ENCODE measurements at places on chromosomes 16 and 17.

DNA sequence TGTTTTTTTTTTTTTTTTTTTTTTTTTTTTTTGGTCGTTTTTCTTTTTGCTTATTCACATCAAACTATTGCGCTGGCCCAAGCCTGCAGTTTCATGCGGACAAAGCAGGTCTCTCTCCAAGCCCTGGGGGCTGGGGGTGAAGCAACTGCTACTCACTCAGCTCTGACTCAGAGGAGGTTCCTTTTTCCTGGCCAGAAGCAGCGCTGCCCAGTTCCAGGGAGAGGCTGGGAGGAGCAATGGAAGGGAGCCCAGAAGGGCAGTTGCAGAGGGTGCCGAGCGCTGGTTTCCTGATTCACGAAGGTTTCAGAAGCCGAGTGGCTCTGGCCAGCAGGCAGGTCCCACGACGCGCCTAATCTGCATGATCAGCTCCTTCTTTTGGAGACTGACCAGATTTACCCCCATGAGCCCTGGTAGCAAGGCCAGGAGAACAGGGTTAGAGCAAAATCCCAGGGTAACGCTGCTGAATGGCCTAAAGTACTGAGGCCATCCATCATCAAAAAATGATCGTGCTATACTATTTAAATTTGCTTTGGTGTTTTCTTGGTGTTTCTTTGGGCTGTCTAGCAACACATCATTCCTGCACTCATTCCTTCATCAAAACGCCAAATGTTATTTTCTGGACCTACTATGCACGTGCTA lies 144.7 kb upstream of the SOX9 start:
- peak; percentile 90 for DNase-seq

GRCh38 chr17:44241106-44241624 lies 21.7 kb upstream of the UBTF start:
- DNase-seq: no peak

DNA sequence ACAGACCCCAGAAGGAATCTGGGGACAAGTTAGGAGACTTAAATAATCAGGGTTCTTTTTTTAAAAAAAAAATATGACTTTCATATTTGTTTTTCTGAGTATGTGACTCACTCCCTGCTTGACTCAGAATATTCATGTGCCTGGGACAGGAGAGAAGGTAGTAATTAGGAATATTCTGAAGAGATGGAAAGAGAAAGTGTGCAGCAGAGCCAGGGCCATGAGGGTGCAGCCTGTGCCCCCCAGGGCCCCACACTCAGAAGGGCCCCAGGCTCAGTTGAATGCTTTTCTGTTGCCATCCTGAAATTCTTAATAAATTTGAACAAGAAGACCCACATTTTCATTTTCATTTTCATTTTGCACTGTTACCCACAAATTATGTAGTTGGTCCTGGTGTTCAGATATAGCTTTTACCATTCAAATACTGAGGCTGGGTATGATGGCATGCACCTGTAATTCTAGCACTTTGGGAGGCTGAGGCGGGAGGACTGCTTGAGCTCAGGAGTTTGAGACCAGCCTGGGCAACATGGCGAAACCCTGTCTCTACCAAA lies 11.5 kb upstream of the LONP2 start:
- no peak for DNase-seq

DNA sequence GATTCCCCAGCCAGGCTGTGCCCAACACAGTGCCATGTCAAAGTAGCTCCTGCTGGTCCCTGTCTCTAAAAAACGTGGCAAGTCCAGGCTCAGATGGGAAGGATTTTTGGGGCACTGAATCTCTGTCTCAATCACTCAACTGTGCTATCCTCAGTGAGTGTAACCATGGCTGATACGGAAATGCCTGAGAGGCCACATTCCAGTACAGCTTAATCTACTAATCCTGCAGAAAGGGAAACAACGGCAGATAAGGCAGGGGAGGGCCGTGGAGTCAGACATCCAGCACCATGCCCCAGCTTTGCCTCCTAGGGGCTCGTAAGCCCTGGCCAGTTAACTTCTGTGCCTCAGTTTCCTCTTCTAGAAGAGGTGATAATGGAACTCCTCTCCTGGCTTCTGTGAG lies 251.7 kb downstream of the CPPED1 start:
- no peak for DNase-seq

DNA sequence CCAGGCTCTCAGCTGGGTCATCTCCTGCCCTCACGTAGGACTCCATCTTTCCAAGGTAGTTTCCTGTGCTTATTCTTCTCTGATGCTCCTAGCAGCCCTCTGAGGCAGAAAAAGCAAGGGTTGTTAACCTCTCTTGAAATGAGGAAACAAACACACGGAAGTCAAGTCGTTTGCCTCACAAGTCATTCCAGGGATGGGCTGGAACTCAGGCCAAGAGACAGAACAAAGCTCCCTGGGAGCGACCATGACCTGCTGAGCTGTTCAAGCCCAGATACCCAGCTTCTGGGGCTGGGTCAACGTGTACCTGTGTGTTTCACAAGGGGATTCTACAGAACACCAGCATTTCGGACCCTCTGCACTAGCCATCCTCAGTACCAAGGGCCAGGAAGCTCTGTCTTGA lies 28.1 kb downstream of the SRL start:
- no peak for DNase-seq

GRCh38 chr16:66988197-66988788 lies at the start of gene CES4A:
Gene CES4A (plus strand): TSS chr16:66988589. CDS start chr16:66988773, 184 bp downstream.
- no peak for DNase-seq

- DNase-seq: no peak
Measured at GRCh38 chr16:8727857-8728618, 53.6 kb downstream of the ABAT start.

GRCh38 chr16:13956635-13957196 lies 36.8 kb downstream of the ERCC4 start:
- no peak for DNase-seq

GRCh38 chr16:64975821-64976220 lies 146.0 kb downstream of the CDH11 start:
- DNase-seq: no peak

GRCh38 chr17:21418446-21419298 lies 42.5 kb downstream of the KCNJ12 start:
- DNase-seq: no peak

DNA sequence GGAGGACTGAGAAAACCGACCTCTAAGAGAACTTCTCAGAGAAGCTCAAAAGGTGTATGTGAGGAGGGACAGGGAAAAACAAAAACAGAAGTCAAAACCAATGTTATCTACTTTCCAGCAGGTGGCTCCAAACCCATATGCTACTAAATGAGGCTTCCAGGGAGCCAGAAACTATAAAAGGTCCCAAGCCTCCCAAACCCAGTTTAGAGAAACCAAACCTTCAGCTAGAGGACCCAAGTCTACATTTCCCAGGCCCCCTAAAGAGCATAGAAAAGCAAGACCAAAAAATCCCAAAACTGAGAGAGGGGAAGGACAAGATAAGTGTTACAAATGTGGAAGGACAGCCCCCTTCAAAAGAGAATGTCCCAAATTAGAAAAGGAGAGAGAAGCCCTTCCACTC lies 3.7 kb downstream of the HPR start:
- no peak for DNase-seq

GRCh38 chr17:76579281-76579680 lies 6.4 kb downstream of the ST6GALNAC2 start:
- no peak for DNase-seq

DNA sequence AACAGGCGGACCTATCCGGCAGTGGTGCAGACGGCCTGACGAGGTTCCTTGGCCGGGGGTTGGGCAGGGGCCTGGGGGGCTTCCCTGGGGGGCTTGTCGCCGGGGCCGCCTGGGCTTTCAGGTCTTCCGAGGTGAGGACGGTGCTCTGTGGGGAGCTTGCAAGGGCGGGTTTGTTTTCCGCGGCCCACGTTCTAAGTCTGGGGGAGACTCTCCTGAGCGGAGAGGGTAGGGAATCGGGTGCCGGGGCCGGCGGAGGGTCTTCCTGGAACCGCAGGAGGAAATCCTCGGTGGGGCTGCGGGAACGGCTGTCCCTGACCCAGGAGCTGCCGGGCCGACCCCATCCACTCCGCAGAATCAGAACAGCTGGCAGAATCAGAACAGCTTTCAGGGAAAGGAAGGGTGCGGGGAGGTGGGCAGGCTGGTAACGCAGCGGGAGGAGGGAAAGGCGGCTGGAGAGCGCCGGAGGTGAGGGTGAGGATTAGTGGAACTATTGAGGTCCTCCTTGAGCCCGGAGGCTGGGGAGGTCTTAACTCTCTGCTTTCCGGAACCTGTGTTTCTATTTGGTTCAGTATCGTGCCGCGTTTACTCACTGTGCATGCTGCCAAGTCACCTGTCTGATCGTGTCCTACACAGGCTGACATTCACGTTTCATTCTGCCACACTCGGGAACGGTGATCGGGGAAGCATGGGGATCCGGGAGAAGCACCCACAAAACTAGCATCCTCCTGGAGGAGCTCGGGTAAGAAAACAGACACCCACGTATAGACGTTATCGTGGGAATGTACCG lies 28.9 kb downstream of the CPSF4L start:
- no peak for DNase-seq

- DNase-seq: no peak
Measured at GRCh38 chr16:57843400-57843799, 41.1 kb upstream of the KIFC3 start.

DNA sequence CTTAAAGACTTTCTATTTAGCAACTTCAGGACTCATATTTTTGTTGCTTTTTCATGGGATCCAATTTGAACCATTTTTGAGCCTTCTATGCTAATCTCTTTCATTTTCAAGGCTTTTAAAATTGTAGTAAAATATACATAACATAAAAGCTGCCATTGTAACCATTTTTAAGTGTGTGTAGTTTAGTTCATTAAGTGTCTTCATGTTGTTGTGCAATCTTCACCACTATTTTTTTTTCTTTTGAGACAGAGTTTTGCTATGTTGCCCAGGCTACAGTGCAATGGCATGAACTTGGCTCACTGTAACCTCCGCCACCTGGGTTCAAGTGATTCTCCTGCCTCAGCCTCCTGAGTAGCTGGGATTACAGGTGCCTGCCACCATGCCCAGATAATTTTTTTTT lies 451.6 kb downstream of the TMEM114 start:
- DNase-seq: no peak

GRCh38 chr16:86939609-86940008 lies 361.3 kb downstream of the FOXL1 start:
- no peak for DNase-seq

- DNase-seq: no peak
Measured at GRCh38 chr17:32733401-32733800, 143.5 kb downstream of the MYO1D start.

- no peak for DNase-seq
Measured at GRCh38 chr16:85704900-85705846, 16.4 kb upstream of the GINS2 start.

Measured in vagina (tissue), 2 donors.